ENCODE measurements at places on chromosomes 11 and 22. TPM values are rescaled to one million over a fixed set of nuclear protein-coding genes. Genes with fewer than 3 reads are reported as not detected.

DNA sequence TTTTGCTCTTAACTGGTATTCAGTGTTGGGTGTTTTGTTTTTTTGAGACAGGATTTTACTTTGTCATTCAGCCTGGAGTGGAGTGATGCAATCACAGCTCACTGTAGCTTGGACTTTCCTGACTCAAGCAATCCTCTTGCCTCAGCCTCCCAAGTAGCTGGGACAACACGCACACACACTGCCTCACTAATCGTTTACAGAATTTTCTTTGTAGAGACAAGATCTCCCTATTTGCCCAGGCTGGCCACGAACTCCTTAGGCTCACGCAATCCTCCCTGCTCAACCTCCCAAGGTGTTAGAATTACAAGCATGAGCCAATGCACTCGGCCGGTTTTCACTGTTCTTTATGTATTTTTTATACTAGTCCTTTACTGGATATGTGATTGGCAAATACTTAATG lies 51.0 kb upstream of the IGLL5 start:
- DNase-seq = no peak

Gene DNAJB7
- polyA plus RNA-seq = not detected

DNA sequence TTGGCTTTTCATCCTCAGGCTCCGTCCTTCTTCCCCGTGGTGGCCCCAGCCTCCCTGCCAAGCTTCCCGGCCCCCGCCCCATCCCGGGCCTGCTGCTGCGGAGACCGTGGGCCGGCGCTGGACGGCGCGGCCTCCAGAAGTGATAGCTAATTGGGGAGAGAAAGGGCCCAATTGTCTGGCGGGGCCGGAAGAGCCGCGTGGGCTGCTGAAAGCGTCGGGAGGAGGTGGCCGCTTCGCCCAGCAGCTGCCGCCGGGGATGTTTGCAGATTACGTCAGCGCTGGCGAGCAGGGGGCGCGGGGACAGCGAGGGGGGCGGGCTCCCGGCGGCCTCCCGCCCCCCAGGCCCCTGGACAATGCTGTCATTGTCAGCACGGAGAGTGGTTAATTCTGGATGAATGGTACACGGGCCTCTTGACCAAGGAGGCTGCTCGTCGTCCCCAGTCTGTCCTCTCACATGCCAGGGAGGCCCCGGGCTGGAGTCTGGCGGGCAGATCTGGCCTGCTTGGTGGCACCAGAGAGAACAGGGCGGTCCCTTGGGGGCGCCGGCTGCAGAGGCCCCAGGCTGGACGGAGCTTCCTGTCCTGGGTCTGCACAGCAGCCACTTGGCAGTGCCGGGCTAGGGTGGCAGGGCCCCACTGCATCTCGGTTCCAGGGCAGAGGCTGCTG lies 1.6 kb downstream of the SMIM38 start:
- peak; percentile 76 for DNase-seq

Gene SEPTIN3
- polyA plus RNA-seq = 0.46 TPM

Gene BBOX1
- polyA plus RNA-seq = not detected

DNA sequence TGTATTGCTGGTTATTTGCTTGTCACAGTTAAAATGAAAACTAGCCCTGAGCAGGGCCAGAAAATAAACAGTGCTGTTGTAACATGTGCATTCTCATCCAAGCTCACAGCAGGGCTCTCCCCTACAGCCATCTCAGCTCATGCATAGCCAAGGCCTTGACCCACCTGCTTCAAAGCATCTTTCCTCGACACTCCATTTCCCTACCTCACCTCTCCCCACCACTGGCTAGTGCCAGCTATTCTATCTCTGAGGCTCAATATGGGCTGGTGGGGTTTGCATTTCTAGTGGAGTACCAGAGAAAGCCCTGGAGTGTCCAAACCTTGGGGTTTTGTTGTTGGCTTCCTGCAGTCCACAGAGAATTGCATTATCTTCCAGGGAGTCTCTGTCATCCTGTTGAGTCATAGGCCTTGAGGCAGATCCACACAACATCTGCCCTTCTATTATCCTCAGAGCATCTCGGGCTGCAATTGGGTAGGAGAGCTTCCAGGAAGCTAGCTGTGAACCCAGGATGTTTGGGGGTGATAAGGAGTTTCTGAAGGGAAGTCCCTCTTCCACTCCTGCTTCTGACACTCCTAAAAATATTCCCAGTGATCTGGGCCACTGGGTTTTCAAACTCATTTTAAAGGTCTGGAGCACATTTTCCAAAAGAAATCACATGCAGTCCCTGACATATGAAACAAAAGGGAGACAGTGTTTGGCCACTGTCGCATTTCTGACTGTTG lies 36.1 kb upstream of the AMOTL1 start:
- peak; percentile 65 for DNase-seq

Gene C11orf87
- not detected for polyA plus RNA-seq

DNA sequence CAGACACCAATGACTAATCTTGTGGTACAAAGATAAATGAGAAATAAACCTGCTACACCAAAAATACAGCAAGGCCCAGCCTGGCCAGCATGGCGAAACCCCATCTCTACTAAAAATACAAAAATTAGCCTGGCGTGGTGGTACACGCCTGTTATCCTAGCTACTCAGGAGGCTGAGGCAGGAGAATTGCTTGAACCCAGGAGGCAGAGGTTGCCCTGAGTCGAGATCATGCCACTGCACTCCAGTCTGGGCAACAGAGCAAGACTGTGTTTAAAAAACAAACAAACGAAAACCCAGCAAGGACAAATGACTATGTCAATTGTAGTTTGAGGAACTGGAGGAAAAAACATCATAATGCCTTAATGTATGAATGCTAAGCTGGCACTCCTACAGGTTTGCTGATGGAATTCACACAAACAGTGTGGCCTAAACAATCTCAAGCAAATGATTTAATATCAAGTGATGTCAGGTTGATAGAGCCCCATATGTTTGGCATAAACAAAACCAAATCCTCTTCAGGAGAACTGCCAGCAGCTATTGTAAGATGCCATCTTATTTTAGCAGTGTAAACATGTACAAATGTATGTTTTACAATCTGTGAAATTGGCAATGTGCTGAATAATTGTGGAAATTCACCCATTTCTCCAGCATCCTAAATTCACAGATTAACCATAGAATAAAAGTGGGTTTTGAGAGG lies 20.0 kb downstream of the MMP7 start:
- DNase-seq = no peak

GRCh38 chr22:25488244-25489020 lies 76.0 kb upstream of the GRK3 start:
- DNase-seq = no peak

GRCh38 chr11:2927851-2928604 lies 1.2 kb downstream of the PHLDA2 start:
- no peak for DNase-seq

- DNase-seq = no peak
Observed at GRCh38 chr11:113874581-113875233, 665 bp downstream of the USP28 start.

GRCh38 chr11:58594826-58595225 lies 16.0 kb downstream of the ZFP91 start:
- DNase-seq = no peak

Gene CASP1
- 35.4 TPM for polyA plus RNA-seq

GRCh38 chr11:118056806-118057205 lies 20.1 kb upstream of the TMPRSS4 start:
- peak; percentile 44 for DNase-seq

Gene CARD18
- polyA plus RNA-seq = not detected

GRCh38 chr22:30457981-30458380 lies 13.8 kb downstream of the SEC14L3 start:
- no peak for DNase-seq

Gene YAP1
- 13.9 TPM for polyA plus RNA-seq

DNA sequence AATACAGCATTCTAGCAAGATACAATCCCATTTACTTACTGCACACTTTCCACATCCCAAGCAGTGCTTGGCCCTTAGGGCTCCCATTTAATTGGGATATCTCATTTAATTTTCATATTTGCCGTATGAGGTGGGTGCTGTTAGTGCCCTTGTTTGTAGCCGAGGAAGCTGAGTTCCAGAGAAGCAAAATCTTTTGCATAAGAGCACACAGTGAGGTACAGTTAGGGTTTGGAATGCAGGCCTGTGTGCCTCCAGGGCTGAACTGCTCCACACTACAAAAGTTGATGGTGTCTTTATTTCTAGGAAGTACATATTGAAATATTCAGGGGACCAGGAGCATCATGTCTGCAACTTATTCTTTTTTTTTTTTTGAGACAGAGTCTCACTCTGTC lies 15.5 kb upstream of the TIMP3 start:
- DNase-seq = no peak

DNA sequence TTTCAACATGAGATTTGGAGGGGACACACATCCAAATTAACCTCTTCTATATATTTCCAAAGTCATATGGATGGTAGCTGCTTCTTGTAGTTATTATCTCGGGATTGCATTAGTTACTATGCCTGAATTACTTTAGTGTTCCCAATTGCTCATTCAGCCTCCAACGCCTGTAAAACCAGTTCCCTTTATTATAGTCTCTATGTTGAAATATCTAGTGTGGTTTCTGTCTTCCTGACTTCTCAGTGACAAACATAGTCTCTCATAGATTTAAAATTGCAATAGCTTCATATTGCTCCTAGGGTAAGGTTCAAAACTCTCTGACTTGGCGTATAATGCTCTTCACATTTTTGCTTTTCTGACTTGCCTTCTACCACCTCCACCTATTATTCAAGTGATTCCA lies 366.4 kb downstream of the CASP12 start:
- DNase-seq = no peak

DNA sequence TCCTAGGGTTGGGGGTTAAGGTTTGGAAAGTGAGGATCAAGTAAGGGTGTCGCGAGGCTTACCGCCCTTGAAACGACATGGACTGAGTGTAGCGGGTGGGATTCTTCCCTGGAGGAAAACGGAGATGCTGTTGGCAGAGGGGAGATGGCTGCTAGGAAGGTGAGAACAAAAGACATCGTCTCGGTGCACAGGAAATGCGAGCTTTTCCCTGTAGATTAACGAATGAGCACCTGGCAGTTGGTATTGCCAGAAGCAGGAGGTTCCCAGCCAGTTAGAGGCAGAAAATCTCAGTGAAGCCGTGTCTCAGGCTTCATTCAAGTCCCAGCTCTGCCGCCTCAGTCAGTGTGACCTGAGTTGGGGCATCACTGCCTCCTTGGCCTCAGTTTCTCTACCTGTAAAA lies 1.4 kb upstream of the LHFPL7 start:
- no peak for DNase-seq

GRCh38 chr11:73189723-73190556 lies 28.1 kb upstream of the P2RY2 start:
- peak; percentile 47 for DNase-seq

DNA sequence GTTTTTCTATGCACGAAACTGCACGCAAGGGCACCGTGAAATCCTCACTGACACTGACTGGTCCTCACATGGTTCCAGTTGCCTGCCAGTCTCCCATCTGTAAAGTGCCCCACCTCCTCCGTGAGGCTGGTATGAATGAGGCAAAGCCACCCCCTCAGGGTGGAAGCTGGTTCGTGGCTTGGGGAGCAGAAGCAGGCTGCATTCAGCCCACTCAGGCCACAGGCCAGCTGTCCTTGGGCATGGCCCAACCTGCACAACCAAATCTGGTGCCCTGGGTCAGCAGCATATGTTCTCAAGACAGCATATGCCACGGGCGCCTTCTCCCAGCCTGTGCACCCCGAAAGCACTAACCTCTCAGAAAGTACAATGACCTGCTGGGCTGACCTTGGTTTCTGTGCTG lies 29.3 kb downstream of the SERPINH1 start:
- no peak for DNase-seq

DNA sequence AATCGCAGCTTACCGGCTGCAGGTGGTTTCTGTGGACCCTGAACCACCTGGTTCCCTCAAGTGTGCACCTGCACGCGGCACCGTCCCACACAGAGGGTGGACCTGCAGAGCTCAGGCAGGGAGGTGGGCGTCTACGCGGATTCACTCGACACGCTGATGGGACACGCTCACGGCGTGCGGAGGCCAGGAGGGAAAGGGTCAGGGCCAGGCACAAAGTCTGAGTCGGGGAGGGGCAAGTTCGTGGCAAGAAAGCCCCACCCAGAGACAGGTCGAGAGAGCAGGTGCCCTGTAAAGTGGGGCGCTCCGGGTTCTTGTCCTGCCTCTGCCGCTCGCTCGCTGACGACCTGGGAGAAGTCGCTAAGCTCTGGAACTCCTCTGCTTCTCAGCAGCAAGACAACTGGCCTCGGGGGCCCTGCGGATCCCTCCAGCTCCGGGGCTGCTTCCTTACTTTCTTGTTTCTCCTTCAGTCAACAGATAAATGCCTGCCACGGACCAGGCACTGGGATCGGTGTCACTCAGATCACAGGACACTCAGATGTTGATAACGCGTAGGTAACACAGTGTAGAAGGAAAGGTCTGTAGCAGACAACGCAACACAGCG lies 72.4 kb upstream of the NUP50 start:
- DNase-seq = no peak

DNA sequence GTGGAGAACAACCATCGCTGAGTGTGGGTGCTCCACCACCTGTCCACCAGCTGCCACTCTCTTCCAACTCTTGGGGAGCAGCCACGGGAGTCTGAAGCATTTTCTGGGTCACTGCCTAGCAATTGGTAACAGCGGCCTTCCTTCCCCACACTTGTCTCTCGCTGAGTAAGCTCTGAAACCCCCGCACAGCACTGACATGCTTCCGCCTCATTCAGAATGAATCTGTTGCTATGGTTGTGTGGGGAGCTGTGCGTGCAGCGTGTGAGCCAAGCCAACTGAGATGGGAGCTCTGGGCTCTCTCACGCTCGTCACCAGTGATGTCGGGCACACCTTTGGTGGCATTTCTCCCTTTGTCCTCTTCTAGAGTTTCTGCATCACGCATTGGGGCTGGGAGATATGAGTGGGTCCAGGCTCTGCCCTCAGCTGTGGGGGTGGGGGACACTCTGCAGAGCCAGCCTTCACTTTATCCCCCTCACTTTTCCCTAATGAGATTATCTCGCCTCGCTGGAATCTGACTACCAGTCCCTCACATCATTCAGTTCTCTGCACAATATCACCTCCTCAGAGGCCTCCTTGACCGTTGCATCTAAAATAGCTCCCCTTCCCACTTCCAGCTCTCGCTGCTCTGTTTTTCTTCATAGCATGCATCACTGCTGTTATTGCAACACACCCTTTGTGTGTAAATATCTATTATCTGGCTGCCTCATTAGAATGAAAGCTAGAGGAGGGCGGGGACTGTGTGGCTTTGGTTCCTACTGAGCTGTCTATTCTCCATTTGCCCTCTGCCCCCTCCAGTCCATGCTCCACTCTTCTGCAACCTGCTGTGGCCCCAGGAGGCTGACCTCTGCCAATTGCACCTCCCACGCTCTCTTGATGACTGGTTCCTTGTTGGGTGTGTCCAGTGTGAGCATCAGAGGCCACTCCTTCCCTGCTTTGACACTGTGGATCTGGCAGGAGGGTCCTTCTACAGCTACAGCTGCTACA lies 569.9 kb upstream of the CADM1 start:
- no peak for DNase-seq

- DNase-seq = no peak
Observed at GRCh38 chr11:120332822-120333716, 3.1 kb upstream of the ARHGEF12 start.
